ENCODE measurements at places on chromosomes 7 and 10. TPM values are rescaled to one million over a fixed set of nuclear protein-coding genes. Genes with fewer than 3 reads are reported as not detected.

DNA sequence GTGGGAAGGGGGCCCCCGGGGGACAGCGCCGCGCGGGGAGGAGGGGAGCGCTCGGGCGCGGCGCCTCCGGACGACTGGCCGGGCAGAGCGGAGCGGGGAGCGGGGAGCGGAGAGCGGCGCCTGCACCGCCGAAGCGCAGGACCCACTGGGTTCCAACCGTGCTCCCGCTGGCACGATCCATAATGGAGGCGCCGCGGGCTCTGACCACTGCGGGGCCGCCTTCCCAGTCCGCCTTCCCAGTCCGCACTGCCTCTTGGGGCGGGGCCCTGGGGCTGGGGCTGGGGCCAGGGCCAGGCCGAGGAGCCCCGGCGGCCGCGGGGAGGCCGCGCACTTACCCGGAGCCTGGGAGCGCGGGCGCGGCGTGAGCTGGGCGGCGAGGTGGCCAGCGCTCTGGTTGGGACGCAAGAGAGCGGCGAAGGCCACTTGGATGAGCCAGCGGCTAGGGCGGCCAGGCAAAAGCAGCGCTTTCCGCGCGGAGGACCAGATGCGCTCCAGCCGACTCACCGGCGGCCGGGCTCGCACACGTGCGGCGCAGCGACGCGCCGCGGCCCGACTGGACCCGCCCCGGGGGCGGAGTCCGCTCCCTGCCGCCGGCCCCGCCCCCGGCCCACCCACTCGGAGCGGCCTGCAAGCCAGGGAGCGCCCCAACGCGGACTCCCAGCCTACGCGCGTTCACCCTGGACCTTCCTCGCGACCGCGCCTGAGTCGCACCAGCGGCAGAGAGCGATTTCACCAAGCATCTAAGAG lies at the start of gene PUS7:
Gene PUS7 (minus strand): TSS at position 555 of the 747 bp plus-strand sequence. CDS start 13,759 bp downstream, outside the sequence.
- peak; percentile 91 for DNase-seq

COX19 gene
- 12.9 TPM for total RNA-seq

- no peak for DNase-seq
Measured at GRCh38 chr10:123521076-123521475, 145.1 kb upstream of the GPR26 start.

- DNase-seq: no peak
Measured at GRCh38 chr7:148461392-148462179, 129.0 kb upstream of the C7orf33 start.

GSAP gene
- 80.0 TPM for total RNA-seq

DNA sequence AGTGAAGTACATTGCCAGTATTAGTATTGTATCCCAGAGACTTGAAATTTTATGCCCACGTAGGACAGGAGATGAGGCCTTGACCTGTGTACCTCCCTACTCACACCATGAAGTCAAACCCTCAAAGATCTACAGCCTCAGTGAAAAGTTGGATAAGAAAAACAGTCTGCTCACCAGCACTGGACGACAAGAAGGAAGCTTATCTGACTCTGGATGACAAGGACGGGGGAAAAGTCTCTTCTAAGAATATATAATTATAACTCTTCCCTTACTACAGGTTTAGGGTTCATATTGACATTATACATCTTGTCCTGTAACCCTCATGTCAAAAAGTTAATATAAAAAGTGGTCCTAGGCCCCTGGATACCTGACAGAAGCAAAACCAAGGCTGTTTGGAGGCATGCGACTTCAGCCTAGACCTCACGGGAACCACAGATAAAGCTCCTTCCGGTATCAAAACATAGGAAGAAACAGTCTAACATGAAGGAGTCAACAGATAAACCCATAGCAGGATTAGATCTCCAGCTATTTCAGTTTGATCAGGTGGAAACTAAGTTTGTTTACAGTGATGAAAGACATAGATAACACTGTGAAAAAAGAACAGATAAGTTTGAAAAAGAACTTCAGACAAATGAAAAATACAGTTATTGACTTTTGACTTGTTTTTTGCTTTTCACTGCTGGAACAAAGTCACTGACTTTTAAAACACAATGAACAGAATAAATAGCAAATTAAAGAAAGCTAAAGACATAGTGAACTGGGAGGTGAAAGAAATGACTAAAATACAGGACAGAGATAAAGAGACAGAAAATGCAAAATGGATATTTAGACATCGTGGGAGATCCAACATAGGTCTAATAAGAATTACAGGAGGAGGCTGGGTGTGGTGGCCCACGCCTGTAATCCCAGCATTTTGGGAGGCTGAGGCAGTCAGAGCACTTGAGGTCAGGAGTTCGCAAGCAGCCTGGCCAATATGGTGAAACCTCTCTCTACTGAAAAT lies 145.9 kb downstream of the PHTF2 start:
- DNase-seq: no peak

TAS2R41 gene
- not detected for total RNA-seq

- DNase-seq: no peak
Measured at GRCh38 chr7:70660819-70661191, 471.1 kb upstream of the GALNT17 start.
